Islet precursor cell (in vitro differentiated cells): ENCODE measurements at places on chromosomes 4 and X.

GRCh38 chrX:69137371-69138117 is 27.7 kb downstream of the PJA1 start:
- DNase-seq = peak; percentile 90

- DNase-seq = no peak
Measured at GRCh38 chr4:38105475-38106220, 145.4 kb downstream of the PTTG2 start.

GRCh38 chrX:42495139-42495538 is 282.8 kb downstream of the PPP1R2C start:
- no peak for DNase-seq

DNA sequence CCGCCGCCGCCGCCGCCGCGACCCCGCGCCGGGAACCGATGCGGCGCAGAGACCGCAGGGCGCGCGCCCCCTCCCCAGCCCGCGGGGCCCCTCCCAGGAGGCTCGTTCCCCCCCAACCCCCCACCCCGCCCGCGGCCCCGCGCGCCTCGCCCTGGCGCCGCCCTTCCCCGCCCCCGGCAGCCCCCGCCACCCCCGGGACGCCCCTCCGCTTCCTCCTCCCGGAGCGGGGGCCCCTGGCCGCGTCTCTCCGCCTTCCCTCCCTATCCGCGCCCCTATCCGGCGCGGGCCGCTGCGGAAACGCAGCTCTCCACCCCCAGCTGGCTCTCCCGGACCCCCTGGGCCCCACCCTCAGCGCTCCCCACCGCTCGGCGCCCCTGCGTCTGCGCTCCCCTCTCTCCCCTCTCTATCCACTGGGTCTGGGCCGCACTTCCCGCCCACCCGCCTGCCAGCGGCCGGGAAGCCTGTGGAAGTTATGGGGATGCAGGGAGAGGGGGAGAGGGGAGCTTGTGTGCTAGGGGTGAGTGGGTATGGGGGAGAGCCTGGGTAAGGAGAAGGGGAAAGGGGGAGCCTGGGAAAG is at the start of gene TMEM271:
TMEM271 (minus strand) TSS at position 51 of the 577 bp plus-strand sequence. CDS start 233 bp downstream, outside the sequence.
- no peak for DNase-seq

GRCh38 chrX:138897621-138898492 is 186.3 kb upstream of the FGF13 start:
- no peak for DNase-seq

- no peak for DNase-seq
Measured at GRCh38 chrX:135345107-135345589, 35.9 kb downstream of the ETDC start.

GRCh38 chr4:108458681-108459080 is 161.7 kb upstream of the RPL34 start:
- no peak for DNase-seq

DNA sequence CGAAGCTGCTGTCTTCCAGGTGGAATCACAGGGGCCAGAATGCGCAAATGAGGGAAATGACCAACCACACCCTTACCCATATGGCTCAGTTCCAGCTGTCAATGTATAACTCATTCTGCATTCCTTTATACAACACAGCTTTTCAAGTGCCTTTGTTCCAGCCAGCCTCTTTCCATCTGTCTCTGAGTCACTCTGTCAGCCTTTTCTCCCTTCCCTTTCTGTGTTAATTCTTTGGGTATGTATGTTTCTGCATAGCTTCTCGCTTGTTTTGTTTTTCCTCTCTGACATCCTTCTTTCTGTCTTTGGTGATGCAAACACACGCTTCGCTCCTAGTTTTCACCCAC is 54.5 kb downstream of the RS1 start:
- peak; percentile 57 for DNase-seq

- no peak for DNase-seq
Measured at GRCh38 chr4:14958436-14958835, 43.8 kb upstream of the CPEB2 start.

- DNase-seq = no peak
Measured at GRCh38 chrX:154399527-154400368, 1.6 kb downstream of the RPL10 start.

DNA sequence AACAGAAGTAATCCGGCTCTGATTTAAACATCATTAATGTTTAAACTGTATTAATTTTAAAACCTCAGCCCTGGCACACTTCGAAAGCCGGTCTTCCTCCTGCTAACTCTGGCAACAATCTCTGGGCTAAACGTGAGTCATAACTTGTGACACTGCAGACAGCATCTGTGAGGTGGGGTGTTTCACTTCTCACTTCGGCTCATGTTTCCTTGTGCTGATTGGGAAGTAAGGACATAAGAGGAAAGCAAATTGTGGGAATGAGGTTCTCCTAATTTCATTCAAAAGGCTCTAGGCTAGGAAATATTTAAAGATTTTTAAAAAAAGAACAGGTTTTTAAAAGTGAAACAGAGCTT is 139.9 kb upstream of the USP9X start:
- peak; percentile 71 for DNase-seq

GRCh38 chrX:38627683-38628082 is 66.3 kb downstream of the TSPAN7 start:
- peak; percentile 61 for DNase-seq

GRCh38 chrX:43556207-43556606 is 99.9 kb upstream of the MAOA start:
- no peak for DNase-seq

DNA sequence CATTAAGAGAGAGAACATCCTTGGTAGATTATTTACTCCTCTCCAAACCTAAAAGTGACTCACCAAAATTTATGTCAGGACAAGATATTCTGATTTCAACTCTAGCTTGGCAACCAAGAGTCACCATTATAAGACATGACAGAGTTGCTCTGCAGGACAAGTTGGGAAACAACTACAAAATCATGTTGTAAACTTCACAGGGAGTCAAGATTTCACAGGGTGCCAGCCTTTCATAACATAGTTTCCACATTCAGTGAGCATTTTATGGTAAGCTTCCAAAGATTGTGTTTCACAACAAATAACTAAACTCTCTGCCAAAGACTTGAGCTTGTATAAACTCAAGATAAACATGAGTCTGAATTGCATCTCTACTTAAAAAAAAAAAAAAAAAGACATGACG is 121.0 kb upstream of the DIAPH2 start:
- no peak for DNase-seq

DNA sequence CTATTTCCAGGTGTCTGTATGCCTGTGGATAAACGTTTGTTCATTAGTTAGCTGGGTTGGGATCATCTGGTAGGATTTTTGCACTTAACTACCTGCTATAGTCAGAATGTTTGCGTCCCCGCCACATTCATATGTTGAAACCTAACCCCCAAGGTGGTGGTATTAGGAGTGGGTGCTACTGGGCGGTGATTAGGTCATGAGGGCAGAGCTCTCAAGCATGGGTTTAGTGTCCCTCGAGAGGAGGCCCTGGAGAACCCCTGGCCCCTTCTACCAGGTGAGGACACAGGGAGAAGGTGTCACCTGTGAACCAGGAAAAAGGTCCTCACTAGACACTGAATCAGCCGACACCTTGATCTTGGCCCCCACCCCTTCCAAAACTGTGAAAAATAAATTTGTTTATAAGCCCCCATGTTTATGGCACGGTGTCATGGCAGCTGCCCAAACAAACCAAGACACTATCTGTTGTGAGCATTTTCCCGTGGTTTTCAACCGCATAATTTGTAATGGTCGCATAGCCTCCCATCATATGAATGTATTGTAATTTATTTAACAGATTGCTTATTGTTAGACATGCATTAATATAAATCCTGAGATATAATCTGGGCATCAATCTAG is 92.7 kb upstream of the TRIM2 start:
- DNase-seq = no peak

- DNase-seq = peak; percentile 84
Measured at GRCh38 chr4:74444891-74445642, at the start of gene AREG. Gene AREG, plus strand, starts transcription at chr4:74445136. Its CDS starts 210 bp downstream, at chr4:74445346.

DNA sequence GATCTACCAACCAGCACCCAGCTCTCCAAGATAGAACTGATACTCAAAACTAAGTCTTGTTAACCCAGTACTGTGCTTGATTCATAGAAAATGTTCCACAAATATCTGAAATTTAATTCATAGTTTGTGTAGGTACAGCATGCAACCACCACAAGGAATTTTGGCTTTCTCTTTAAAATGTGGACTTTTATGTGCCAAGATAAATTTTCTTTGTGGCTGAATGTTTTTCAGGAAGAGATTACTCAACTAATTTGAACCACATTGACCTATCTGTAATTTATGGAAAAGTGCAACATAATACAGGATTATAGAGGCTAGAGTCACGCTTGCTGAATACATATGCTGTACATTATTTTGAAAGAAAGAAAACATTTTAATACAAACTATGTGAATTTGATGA is 730.8 kb downstream of the IL1RAPL1 start:
- no peak for DNase-seq

DNA sequence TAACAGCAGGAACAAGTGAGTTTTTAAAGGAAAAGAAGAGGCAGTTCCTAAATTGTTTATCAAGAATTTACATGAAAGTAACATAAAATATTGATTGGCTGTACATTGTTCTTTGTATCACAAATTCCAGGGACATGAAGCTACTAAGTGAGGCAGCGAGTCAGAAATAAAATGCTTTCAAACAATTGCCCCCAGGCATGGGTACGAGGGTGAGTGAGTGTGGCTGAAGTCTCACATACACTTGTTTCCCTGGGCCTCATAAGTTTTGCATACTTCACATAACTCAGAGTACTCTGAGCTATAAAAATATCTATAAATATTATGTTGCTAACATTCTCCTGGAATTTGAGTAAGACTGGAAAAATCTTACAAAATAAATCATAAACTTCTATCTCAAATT is 511.6 kb upstream of the PRKX start:
- no peak for DNase-seq

DNA sequence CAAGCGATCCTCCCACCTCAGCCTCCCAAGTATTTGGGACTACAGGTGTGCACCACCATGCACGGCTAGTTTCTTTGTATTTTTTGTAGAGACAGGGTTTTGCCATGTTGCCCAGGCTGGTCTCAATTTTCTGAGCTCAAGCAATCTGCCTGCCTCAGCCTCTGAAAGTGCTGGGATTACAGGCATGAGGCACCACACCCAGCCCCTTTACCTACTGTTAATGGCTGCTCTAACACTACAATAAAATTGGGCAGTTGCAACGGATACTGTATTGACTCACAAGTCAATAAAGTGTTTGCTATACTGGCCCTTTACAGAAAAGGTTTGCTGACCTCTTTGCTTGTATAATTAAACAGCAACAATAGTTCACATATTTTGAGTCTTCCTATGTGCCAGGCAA is 41.5 kb downstream of the TRIM2 start:
- DNase-seq = no peak

DNA sequence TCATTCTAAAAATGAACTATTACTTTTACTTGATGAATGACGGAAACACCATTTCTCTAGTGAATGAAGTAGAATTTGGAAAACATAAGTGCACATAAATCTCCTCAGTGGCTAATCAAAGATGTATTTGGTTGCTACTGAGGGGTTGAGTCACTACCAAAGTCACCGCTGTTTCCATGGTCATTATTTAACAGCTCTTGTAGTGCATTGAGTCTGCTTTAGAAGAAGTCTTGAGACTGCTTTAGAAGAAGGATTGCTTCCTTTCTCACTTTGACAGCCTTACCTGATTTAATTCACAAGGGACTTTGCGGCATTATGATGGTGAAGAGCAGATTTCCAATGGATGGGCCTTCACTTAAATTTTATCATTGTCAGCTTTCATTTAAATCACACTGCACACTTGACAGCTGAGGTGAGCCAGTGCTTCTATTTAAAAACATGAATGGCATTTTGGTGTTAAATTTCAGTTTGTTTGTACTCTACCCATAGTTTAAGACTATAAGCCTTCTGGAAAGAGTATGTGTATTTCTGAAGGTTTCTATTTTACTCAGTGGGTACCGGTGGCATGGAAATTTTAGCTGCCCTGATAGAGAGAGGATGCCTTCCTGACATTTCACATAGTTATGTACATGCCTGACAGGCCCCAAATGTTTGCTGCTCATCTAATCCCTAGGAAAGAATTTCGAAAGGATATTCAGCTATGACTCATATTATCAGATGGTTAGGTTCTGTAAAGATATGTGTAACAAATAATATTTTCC is 9.5 kb downstream of the ASB5 start:
- no peak for DNase-seq

DNA sequence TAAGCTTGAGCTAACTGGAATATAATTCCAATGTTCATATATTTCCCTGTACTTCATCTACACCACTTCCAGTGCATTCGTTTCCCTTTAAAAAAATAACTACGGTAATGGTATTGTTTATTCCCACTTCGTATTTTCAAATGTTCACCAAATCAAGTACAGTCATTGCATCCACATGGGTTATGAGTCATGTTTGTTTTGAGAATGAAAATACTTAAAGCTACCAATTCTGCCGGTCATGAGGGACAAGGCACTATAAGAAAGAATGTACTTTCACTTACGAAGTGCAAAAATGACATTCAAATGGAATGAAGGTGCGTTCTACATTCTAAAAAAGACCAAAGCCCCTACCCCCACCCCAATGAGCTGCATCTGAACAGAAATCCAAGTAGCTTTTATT is 174.4 kb upstream of the FGF13 start:
- no peak for DNase-seq

DNA sequence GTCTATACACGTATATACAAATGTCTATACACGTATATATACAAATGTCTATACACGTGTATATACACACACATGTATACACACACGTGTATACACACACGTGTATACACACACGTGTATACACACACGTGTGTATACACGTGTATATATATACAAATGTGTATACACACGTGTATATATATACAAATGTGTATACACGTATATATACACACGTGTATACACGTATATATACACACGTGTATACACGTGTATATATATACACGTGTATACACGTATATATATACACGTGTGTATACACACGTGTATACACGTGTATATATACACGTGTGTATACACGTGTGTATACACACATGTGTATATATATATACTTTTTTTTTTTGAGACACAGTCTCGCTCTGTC is 23.9 kb upstream of the N4BP2 start:
- DNase-seq = no peak

- no peak for DNase-seq
Measured at GRCh38 chr4:66273110-66273509, 602.8 kb upstream of the EPHA5 start.

- DNase-seq = no peak
Measured at GRCh38 chrX:55488006-55488592, 1.5 kb downstream of the USP51 start.

DNA sequence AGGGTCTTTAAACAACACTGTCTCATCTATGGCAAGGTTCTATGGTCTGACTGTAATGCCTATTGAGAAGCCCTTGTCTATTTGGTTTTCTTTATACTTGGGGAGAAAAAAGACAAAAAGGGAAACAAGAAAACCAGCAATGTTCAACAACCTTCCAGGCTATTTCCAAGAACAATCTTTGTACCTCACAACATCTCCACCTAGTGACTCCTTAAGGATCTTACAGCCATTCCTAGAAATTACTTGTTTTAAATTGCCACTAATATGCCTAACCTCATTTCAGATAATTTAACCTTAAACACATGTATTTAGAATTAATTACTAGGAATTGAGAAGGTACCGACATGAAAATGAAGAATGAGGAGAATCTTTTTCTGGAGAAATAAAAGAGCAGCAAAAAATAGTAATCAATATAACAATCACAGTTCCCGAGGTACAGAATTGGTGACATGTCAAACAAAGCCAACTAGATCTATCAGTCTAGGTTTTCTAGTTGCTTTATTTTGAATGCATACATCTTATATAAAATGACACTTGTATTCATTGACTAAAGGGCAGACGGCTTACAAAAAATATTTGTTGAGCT is 1.6 kb upstream of the RBM46 start:
- no peak for DNase-seq

GRCh38 chr4:182245541-182246215 is 2.5 kb downstream of the TENM3 start:
- peak; percentile 66 for DNase-seq

GRCh38 chr4:124902001-124902515 is 189.5 kb upstream of the ANKRD50 start:
- no peak for DNase-seq
